ENCODE measurements at places on chromosomes 11 and 22. TPM values are rescaled to one million over a fixed set of nuclear protein-coding genes. Genes with fewer than 3 reads are reported as not detected.

CLTCL1 gene
- polyA plus RNA-seq: 2.0 TPM

YWHAH gene
- polyA plus RNA-seq: 39.9 TPM

CSF2RB gene
- polyA plus RNA-seq: 0.72 TPM

MYBPC3 gene
- polyA plus RNA-seq: 0.01 TPM

DTX4 gene
- 7.5 TPM for polyA plus RNA-seq

OR51E2 gene
- polyA plus RNA-seq: not detected

GNAZ gene
- 0.43 TPM for polyA plus RNA-seq

AQP11 gene
- polyA plus RNA-seq: 4.7 TPM

CDKN1C gene
- polyA plus RNA-seq: 2.7 TPM

RAB36 gene
- polyA plus RNA-seq: 0.56 TPM

GANAB gene
- polyA plus RNA-seq: 45.2 TPM

MMP13 gene
- not detected for polyA plus RNA-seq

TALDO1 gene
- polyA plus RNA-seq: 133 TPM

FRMD8 gene
- 9.4 TPM for polyA plus RNA-seq

GNB1L gene
- 2.0 TPM for polyA plus RNA-seq

FIBP gene
- 30.9 TPM for polyA plus RNA-seq

SPI1 gene
- polyA plus RNA-seq: 2.3 TPM

SMARCB1 gene
- polyA plus RNA-seq: 22.5 TPM

ISX gene
- not detected for polyA plus RNA-seq

MLC1 gene
- 0.13 TPM for polyA plus RNA-seq

MDK gene
- polyA plus RNA-seq: 17.8 TPM

KDM4D gene
- 0.17 TPM for polyA plus RNA-seq

SCN3B gene
- polyA plus RNA-seq: not detected

C11orf97 gene
- polyA plus RNA-seq: 0.36 TPM

WBP2NL gene
- polyA plus RNA-seq: 0.12 TPM

TBC1D22A gene
- polyA plus RNA-seq: 4.1 TPM

BACE1-AS gene
- polyA plus RNA-seq: 2.9 TPM

PDGFB gene
- polyA plus RNA-seq: 4.5 TPM

KCNA4 gene
- polyA plus RNA-seq: not detected

MMP7 gene
- polyA plus RNA-seq: 1.8 TPM

SCO2 gene
- 2.9 TPM for polyA plus RNA-seq

Measured in liver (tissue), 10 donors.